ENCODE measurements at places on chromosomes 7 and 10.

DNA sequence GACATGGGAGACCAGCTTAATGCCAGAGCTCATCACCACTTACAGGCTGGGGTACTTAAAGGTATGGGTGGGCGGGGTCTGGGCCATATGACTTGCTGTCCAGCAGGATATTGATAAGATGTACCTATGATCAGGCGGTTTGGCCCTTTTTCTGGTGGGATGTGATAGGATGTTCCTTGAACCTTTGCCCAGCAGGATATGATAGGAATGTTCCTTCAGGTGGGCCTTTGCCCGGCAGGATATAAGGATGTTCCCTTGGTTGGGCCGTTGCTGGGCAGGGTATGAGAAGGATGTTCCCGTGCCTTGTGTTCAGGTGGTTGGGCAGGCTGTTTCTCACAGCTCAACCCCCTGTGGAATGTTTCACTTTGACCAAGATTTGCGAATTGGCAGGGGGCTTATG, 187.2 kb upstream of the CXCL12 start:
- DNase-seq: no peak

GRCh38 chr10:99976886-99977665, 32.7 kb downstream of the DNMBP start:
- no peak for DNase-seq

DNA sequence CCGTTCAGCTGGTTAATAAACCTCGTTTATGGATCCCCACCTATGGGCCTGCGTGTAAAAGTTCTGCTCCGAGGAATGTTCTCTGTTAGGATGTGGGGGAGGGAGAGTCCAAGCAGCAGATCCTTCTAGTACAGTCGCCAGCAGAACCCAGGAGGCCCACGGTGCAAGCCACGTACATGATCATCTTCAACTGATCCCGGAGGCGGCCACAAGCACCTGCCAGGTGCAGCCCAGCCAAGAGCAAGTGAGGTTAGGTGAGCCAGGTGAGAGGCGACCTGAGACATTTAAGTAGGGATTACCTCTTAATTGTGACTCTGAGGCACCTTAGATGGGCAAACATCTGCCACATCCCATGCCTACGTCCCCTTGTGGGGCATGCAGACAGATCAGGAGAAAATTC, 18.0 kb upstream of the FGFR2 start:
- no peak for DNase-seq

- no peak for DNase-seq
These were observed 13.7 kb upstream of the CPA1 start for GRCh38 chr7:130366564-130366963.

DNA sequence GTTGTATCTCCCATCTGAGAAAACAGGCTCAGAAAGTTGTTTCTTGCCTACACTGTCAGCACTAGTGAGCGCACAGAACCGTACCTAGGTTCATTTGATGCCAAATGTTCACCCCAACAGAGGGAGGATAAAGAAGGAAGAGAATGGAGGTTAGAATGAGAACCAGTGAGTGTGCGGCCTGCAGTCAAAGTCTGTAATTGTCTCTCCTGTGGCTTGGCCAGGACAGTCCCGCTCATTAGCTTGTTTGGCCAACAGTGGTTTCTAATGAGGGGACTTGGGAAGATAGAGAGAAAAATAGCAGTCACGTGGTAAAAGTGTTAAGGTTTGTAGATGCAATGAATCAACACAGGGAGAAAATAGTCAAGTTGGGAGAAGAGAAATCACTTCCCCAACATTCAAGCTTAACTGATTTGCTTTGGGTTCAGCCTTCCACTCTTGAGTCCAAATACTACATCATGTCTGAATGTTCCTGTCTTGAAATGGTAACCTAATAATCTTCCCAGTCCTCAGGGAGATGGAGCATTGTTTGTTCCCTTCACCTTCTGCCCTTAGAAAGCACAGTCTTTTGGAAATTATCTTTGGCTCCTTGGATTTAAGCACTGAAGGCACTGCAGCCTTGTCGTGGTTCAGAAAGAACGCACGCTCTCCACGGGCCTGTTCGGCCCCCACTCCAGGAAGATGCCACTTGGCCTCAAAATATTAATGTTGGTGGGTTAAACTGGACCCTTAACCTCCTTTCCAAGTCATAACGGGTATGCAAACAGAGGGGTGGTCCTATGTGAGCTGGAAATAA, 360.4 kb upstream of the ZNF32 start:
- no peak for DNase-seq

GRCh38 chr7:114979803-114980507, 58.1 kb downstream of the MDFIC start:
- no peak for DNase-seq

- DNase-seq: no peak
These were observed 17.0 kb downstream of the CHST12 start for GRCh38 chr7:2420216-2420933.

- DNase-seq: no peak
These were observed 212.8 kb downstream of the NSUN6 start for GRCh38 chr10:18438361-18439126.

DNA sequence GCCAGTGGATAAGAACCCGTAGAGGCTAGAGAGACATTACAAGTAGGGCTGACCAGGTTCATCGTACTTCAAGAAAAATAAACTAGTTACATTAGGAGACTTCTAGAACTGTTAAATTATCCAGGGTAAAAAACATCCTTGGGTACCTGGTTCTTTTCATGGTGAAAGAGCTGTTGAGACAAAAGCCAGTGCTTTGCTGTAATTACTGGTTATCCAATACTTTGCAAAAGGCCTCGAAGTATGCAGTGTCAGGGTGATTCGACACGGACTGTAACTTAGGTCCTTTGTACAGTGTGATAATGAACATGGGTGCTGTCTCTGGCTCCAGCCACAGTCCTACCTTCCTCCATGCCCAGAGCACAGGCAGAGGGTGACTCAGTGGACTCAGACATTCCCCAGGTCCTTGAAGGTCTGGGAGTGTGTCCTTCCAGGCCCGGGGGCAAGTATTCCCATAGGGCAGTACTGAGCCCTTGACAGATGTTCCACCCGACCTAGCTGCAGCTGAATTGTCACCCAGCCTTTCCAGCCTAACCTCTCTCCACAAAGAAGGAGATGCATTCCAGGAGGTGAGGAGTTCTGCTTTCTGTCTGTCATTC, 123.6 kb upstream of the TMEM72 start:
- no peak for DNase-seq

DNA sequence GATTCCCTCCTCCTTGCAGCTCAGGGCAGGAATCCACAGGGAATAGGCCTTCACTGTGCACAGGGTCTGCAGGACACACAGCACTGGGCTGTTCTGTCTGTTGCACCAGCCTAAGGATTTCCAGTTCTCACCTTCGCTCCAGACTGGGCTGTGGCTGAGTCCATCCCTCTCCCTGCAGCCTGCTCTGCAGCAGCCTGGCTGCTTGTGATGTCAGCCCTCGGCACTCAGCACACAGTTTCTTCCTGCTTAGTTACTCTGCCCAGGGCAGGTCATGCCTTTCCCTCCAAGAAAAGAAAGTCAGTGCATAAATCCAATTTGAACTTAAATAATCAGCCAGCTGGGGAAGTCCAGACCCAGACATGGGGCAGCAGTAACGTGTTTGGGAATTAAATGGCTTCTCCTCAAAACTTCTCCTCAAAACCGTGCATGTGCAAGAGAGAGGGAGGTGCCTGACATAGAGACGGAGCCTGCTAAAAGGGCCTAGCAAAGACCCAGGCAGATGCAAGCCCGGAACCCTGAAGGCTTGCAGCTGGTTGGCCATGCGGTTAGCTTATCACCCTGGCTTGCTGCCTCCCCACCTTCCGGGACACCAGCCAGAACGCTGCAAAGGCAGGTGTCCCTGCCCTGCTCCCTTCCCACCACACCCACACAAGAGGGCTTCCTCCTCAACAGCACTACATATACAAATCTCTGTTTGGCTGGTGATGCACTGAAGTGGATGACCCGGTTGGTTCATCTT, 10.9 kb upstream of the GDF2 start:
- no peak for DNase-seq

GRCh38 chr7:74033372-74034311, 5.7 kb downstream of the ELN start:
- DNase-seq: no peak

DNA sequence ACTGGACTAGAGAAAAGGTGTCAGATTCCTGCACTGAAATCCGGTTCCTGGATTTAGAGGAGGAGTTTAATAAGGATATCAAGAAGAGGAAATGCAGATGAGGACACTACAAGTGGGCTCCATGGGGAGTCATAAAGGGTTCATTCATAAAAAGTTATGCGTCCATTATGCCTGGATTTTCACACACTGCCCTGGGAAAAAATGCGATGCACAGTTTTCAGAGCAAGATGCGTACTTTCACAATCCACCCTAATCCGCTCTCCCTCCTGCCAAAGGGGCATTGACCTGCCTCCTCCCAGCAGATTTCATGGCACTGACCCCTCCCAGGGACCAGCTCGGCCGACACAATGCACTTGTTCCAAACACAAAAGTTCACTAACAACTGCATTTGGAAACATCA, 42.2 kb upstream of the OPALIN start:
- no peak for DNase-seq

- DNase-seq: peak; percentile 25
These were observed 26.9 kb downstream of the BLVRA start for GRCh38 chr7:43785420-43785819.

All from activated CD8-positive, alpha-beta memory T cell treated with anti-CD3 and anti-CD28 coated beads, Interleukin-2, amount 50 U/mL, for 48 hours (primary cell).